Fibroblast of lung (primary cell): ENCODE measurements at places on chromosomes 4 and X. TPM values are rescaled to one million over a fixed set of nuclear protein-coding genes. Genes with fewer than 3 reads are reported as not detected.

GRCh38 chrX:44596277-44596676 lies 53.6 kb upstream of the FUNDC1 start:
- DNase-seq = no peak

- no peak for DNase-seq
Observed at GRCh38 chr4:155624478-155624877, 42.2 kb upstream of the GUCY1A1 start.

- DNase-seq = no peak
Observed at GRCh38 chr4:147737623-147738022, 5.7 kb downstream of the ARHGAP10 start.

GRCh38 chr4:15719506-15719905 lies 16.6 kb downstream of the BST1 start:
- peak; percentile 65 for DNase-seq

DNA sequence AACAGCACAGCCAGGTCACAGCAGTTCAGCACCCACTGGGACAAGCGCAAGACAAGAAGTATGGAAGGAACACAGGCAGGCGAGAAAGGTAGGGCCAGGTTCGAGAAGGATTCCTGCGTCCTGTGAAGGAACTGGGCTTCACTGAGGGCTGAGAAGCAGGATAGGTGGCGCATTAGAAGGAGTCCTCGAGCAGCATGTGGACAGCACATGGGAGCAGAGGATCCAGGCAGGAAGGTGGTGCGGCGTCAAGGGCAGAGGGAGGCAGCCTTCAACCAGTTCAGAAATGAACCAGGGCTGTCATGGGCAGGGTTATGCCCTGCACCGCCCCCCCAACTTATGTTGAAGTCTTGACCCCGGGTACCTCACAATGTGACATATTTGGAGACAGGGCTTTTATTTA lies 30.8 kb upstream of the LAP3 start:
- no peak for DNase-seq

DNA sequence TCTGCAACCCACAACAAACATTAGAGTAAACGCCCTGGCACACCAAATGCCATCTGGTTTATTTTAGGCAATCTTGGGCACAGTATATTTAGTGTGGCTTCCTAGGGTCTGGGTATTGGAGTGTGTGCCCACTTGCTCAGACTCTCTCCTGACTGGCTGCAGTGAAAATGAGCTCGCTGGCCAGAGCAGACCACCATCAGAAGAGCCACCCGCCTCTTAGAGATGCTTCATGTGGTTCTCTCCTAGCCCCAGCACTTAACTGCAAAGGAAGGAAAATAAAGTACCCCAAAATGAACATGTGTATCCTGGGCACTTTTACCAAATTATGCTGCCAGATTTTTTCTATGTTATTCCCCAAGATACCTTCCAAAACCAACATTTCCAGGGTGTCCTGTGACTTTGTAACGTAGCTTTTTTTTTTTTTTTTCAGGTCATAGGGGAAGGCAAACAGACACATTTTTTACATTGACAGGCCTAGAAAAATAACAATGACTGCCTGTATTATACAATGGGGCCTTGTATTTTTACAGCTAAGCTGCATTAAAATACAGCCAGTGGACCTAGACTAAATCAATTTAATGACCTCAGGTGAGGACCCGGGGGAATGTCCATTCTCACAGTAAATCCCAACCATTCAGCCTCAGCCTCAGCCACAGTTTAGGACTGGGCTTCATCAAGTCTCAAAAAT lies 193.7 kb downstream of the RASL11B start:
- DNase-seq = no peak

SYP gene
- total RNA-seq = 0.17 and 0.26 TPM in 2 replicates
